ENCODE measurements at places on chromosomes 5 and 9.
A peak's percentile ranks its signal among the peaks of the same experiment; 100 is the strongest.

GRCh38 chr9:114774524-114774923, 31.3 kb downstream of the TNFSF15 start:
- DNase-seq = no peak

- DNase-seq = no peak
Measured at GRCh38 chr5:76252437-76252836, 150.6 kb upstream of the IQGAP2 start.

DNA sequence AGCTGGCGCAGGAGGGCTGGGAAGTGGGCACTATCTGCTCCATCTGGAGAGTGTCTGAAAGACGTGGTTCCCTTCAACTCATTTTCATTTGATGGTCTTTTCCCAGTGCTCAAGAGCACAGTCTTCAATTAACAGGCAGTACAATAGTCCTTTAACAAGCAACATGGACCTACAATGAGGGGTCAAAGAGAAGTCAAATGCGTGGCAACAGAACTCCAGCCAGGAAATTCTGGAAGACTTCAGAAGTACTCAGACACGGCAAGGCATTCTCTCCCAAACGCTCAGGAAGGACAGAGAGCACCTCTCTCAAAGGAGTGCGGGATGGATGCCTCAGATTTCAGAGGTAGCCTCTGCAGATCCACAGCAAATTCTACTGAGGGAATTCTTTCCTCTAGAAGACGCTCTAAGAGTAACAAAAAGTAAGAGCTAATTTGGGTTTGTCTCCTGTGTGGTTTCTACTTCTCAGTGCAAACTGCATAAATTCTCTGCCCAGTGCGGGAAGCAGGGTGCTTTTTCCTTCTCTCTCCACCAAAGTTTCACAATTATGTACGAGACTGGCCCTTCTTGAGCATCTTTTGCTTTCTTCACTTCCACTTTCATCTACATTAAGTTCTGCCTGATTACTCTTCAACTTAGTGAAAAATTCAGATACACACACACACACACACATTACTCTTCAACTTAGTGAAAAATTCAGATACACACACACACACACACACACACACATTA, 56.4 kb downstream of the LHFPL2 start:
- no peak for DNase-seq

GRCh38 chr5:41648996-41649395, 138.6 kb upstream of the PLCXD3 start:
- no peak for DNase-seq

DNA sequence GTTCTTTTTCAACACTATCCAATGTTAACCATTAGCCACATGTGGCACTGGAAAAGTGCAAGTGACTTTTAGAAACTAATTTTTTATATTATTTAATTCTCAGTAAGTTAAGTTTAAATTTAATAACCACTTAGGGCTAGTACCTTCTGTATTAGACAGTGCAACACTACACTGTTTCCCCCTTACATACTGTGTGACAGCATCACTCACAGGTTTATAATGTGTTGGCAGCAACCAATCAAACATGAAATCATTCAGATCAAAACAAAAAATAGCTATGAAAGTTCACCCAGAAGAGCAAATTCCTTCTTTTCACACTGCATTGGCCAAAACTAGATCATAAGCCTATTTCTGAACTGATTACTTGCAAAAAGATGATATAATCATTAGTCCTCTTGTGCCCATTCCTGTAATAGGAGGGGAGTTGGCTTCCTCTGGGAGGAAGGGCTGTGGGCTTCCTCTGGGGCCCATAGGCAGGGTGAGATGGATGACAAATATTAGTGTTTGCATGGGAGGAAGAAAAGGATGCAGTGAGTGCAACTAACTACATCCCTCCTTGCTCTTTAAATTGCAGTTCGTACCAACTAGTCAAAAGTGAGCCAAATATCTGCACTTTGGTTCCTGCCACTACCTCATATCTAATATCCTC, 708.1 kb upstream of the RGMB start:
- DNase-seq = peak; percentile 80

DNA sequence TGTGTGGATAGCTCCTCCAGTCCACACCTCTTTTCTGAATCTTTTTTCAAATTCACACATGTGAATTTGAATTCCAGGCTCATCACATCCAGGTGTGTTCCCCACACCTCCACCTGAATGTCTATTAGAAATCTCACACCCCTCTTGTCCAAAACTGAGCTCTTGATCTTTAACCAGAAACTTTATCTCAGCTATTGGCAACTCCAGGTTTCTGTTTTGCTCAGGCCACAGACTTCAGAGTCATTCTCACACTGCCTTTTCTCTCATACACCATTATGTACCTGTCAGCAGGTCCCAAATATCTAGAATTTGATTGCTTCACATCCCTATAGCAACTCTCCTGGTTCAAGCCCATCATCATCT, 11.6 kb downstream of the NIPSNAP3B start:
- no peak for DNase-seq

GRCh38 chr9:77756449-77756848, 108.3 kb upstream of the GNA14 start:
- peak; percentile 7 for DNase-seq

DNA sequence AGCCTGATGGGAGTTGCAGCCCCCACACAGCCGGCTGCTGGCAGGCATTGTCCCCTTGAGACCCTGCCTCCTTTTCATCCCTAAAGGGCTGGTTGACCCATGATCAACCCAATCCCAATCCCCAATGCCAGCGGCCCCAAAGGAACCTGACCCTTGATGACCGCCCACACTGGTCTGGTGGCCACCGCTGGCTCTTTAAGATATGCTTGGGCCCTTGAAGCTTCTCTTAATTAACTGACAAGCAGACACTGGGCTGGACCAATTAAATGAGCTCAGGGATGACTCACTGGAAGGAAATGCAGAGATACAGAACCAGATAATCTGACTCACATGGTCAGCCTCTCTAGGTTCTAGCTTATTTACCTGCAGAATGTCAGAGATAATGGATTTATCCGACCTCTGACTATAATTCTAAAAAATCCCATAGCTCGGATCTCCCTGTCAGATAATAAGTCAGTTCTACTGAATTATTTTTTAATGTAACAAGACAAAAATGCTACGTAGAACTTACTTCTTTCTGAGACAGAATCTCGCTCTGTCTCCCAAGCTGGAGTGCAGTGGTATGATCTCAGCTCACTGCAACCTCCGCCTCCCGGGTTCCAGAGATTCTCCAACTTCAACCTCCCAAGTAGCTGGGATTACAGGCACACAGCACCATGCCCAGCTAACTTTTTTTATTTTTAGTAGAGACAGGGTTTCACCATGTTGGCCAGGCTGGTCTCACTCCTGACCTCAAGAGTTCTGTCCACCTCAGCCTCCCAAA, 11.1 kb upstream of the MLANA start:
- DNase-seq = peak; percentile 79

DNA sequence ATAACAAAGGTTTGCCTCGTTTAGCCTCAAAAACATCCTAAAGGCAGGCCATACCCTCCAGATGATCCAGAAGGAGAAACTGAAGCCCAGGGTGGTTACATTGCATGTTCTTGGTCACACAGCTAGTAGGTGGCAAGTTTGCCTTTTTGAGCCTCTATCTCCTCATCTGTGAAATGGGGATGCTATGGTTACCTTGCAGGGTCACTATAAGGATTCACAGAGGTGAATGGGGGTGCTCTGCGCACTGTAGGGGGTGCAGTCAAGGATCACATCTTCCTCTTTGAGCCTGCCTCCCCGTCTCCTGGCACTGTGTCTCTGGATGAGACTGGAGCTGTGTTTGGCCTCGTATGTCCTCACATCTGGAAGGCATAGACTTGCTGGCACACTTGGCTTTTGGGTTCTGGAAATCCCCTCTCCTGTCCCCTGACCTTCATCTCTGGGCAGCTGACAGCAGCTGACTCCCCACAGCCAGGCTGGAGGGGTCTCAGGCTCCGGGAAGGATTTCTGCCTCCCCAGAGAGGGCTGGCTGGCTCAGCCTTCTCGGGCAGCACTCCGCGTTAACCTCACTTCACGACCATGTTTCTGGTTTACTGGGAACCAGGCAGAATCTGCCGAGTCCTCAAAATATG, 167.7 kb downstream of the RGS3 start:
- no peak for DNase-seq

DNA sequence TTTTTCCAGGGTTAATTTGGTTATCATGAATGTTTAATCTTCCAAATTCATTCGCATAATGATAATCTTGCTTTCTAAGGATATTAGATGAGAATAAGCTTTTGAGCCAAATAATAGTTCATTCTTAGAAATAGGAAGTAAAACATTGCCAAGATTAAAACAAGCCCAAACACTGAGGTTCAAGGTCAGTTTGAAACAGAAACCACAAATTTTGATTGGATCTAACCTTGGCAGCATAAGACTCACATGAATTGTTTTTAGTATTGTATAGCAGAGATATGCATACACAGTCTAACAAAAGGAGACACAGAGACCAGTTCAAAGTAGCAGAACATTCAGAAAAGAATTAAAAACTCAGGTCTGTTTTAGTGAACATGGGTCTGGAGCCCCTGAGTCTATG, 43.4 kb upstream of the VCAN start:
- no peak for DNase-seq

- no peak for DNase-seq
Measured at GRCh38 chr5:164951570-164951969, 1446.2 kb downstream of the MAT2B start.

GRCh38 chr5:160543395-160543794, 121.7 kb downstream of the PTTG1 start:
- no peak for DNase-seq

- no peak for DNase-seq
Measured at GRCh38 chr9:136225366-136225747, 20.3 kb downstream of the QSOX2 start.

GRCh38 chr9:87609002-87609401, 111.3 kb downstream of the DAPK1 start:
- DNase-seq = no peak

DNA sequence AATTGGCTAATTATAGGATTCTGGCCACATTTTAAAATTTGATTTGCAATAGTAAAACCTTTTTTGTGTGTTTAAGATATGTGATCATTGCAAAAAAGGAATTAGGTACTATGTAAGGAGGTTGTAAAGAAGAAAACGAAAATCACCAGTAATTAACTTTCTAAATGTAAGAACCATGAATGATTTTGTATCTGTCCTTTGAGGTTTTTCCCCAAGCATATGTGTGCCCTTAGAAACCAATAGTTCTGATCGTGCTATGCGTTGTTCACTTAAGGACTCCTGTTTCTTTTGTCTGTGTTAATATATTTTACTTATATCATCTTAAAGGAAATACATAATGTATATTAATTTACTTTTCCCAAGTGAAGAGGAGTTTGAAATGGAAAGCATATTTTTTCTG, 410.2 kb downstream of the PSAT1 start:
- DNase-seq = no peak

DNA sequence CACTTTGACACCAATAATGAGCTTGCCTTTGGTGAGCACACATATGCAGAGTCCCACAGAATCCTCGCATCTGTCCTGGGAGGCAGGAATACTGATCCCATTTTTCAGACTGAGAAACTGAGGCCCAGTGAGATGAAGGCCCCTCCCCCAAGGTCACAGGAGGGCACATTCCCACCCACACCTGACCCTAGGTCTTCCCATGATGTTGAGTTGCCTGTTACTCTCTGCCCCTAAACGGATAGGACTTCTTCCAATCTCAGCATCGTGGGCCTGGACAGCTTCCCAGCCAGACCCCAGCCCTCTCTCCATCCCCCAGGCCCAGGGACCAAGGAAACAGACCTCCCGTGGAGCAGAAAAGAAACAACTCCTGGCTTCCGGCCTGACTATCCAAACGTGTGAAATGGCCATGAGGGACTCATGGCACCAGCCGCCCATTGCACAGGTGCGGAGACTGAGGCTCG, 877 bp downstream of the SH3GLB2 start:
- DNase-seq = peak; percentile 58

GRCh38 chr9:83220730-83221129, 157.8 kb upstream of the RASEF start:
- peak; percentile 62 for DNase-seq

- DNase-seq = peak; percentile 64
Measured at GRCh38 chr9:120713257-120714087, 798 bp downstream of the MEGF9 start.

DNA sequence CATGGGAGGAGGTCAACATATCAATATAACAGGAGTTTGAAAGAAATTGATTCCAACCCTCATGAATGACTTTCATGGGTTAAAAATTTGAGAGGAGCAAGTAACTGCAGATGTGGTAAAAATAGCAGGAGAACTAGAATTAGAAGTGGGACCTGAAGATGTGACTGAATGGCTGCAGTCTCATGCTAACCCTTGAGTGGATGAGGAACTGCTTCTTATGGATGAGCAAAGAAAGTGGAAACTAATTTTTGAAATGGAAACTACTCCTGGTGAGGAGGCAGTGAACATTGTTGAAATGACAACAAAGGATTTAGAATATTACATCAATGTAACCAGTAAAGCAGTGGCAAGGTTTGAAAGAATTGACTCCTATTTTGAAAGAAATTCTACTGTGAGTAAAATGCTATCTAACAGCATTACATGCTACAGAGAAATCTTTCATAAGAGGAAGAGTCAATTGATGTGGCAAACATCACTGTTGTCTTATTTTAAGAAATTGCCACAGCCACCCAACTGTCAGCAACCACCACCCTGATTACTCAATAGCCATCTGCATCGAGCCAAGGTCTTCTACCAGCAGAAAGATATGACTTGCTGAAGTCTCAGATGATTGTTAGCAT, 1683.2 kb downstream of the MAT2B start:
- DNase-seq = no peak

- DNase-seq = no peak
Measured at GRCh38 chr5:153678617-153679329, 188.3 kb downstream of the GRIA1 start.

GRCh38 chr9:129752900-129753729, at the start of gene PTGES:
PTGES (minus strand) TSS chr9:129753042; CDS start chr9:129753012, 30 bp downstream.
- DNase-seq = no peak

- DNase-seq = peak; percentile 90
Measured at GRCh38 chr5:116032094-116032517, at the start of gene ARL14EPL. ARL14EPL (plus strand) TSS chr5:116032472; CDS start chr5:116051466, 18,994 bp downstream.

GRCh38 chr5:45094876-45095440, 286.2 kb downstream of the MRPS30 start:
- DNase-seq = no peak

DNA sequence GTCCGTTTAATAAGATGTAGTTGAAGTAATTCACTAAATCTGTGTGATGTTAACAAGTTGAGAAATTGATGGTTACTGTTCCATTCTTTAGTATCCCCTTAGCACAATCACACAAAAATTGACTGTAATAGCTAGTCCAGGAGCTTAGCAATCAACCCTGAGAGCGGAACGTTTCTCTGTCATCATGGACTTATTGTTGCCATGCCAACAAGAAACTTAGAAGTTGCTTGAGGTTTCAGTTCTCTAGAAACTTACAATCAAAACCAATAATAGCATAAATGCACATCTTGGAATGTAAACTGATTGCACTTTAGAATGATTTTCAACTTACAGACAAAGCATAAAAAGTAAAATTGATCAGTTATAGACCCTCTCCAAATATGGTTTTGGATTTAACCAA, 125.4 kb upstream of the ANKH start:
- no peak for DNase-seq

DNA sequence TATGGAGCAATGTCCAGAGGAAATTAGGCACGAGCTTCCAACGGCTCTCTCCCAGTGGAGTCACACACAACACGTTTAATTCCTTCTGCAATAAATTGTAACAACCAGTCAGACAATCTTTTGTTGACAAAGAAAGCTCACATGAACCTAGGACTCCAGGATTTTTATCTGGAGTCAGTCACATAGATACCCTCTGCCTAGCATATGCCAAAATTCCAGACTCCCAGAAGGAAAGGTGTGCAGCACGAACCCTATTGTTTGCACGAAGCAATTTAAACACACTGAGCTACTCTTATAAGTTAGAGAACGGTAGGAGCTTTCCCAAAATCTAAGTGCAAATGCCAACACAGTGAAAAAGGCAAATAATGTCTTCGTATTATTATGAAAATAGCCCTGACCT, 67.1 kb downstream of the TEX10 start:
- DNase-seq = no peak

All from RKO (cell line).